Esophagus mucosa (tissue), 1 donor: ENCODE measurements at places on chromosomes 7 and 10. TPM values are rescaled to one million over a fixed set of nuclear protein-coding genes. Genes with fewer than 3 reads are reported as not detected.

Gene LEP
- 0.12 TPM for total RNA-seq

DNA sequence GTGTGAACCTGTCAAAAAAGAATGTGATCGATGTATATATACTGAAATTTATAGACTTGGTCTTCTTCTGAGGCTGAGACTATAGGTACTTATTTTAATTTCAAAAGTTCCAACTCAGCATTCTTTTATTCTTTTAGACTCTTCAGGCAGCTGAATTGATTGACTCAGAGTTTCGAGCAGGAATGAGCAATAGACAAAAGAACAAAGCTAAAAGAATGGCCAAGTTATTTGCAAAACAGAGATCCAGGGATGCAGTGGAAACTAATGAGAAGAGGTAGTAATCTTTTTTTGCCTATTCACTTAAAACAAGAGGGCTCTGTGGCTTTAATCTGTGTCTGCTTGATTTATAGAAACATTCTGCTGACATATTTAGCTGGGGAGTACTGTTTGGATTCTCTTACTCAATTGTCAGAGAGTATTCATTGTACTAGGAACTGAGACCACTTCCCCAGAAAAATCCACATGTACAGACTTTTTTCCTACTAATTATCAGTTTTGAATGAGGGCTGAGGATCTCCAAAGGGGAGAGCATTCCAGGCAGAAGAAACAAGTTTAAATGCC lies 30.1 kb downstream of the BTAF1 start:
- no peak for ATAC-seq

DNA sequence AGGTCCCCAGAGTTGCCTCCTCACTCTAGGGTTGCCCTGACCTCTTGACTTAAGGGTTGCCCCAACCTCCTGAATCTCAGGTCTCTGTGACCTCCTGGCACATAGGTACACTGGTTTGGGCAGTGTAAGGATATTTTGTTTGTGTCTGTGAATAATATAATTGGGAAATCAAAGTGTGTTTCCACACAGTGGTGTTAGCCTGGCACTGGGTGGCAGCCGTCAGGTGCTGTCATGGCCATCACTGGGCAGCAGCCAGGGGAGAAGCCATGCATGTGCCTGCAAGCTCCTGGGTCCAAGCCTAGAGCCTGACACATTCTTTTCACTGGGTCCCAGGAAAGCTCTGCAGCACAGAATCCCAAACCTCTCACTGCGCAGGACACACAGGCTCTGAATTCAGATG lies 3.6 kb upstream of the CCDC201 start:
- ATAC-seq, result no peak

DNA sequence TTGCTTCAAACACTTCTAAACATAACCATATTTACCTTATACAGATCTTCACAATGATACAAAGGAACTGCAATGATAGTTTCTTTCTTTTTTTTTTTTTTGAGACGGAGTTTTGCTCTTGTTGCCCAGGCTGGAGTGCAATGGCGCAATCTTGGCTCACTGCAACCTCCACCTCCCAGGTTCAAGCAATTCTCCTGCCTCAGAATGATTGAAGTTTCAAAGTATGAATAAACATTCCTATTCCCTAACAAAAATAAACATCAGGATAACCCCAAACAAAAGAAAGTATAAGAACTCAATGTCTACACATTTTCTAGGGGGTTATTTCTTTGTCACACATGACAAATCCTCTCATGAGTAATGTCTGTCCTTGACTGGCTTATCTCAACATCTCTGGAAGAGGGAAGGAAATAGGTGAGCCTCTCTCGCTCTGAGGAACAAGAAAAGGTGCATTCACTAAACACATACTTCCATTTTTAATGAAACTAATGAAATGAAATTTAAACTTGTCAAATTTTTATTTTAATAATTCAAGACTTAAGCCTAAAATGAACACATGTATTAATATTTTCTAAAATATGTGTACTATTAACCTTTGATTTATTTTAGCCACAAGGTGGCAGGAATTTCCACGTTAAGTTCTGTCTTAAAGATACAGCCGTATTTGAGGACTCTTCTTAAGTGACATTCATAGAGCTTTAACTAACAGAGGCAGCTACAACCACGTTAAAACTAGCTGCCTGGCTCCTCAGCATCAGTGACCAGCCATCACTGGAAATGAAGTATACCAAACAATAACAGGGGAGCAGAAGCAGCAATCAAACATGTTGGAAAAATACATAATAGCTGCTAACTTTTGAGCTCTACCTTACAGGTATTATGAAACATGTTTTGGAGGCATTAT lies 58.3 kb downstream of the MALSU1 start:
- ATAC-seq, result peak; percentile 51

Gene JAKMIP3
- total RNA-seq, result 0.04 TPM

DNA sequence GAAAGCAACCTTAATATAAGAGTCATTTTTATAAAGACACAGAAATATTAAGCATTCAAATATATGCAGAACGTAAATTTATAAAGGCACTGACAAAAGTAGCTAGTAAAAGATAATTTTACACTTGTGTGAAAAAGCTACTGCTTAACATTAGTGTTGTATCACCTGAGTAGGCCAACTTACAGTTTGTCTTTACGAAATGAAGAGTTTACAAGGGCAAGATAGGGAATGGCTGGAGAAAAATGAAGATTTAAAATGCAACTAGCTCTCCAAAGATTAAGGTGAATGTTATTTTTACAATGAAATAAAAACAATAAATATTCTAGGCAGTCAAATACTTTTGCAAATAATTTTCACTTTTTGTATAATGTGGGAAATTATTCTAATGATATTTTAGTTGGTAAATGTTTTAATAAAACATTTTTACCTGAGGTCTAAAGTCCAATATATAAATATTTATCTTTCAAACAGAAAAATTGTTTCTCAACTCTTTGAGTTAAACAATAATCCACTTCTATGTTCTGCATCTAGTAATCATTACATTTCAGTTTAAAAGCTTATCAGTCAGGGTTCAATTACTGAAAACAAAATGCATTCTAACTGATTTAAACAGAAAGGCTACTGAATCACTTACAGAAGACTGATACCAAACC lies 382.6 kb downstream of the IPMK start:
- ATAC-seq, result no peak

Gene TBX20
- total RNA-seq, result not detected

DNA sequence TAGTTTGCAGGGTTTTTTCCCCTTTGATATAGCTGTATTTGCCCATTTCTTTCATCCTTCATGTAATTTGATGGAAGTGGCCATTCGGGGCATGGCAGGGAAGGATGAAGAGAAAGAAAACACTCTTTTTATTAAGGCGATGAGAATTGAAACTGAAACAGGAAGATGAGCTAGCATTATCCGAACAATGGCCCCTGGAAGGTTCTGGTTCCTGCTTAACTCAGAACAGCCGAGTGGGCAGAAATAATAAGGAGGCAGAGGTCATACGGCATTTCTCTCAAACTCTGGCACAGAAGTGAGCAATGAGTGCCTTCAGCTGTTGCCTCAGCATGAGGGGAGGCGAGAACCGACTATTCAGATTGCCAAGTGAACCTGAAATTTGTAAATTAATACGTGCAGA lies 113.2 kb upstream of the MYO3A start:
- no peak for ATAC-seq

DNA sequence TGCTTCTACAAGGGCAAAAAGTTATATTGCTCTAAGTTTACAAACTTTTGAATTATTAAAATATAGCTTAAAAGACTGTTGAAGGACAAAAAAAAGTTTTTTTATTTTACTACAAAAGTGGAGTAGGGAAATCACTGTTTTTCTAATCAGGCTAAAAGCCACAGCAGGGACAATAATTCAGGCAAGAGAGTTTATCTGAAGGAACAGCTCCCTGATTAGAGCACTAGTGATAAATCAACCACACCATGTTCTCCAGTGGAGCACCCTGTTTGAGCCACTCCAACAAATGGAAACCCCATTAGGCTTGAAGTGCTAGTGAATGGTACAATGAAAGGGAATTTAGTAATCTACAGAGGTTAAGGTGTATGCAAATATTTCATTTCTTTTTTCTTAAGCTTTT lies 357.1 kb downstream of the SEMA3D start:
- ATAC-seq, result no peak
